ENCODE measurements at places on chromosomes 6 and 20. TPM values are rescaled to one million over a fixed set of nuclear protein-coding genes. Genes with fewer than 3 reads are reported as not detected.

DNA sequence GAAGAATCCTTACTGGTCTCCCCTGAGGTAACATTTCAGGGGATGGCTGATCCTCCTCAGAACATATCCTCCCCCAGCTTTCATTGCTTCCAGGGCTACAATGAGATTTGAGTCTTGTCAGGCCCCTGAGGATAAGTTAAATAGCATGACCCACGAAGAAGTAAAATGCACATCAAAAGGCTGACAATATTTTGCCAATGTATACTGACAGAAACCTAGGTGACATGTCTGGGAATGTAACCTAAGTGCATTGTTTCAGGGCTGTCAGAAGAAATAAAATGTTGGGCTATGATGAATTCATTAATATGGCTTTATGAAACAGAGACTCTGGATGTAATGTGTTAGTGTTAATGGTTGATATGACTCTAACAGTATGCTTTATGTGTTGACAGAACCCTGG is 471.5 kb downstream of the HDGFL1 start:
- no peak overlapping the region for H3K4me3 ChIP-seq
- H3K27ac ChIP-seq: no peak overlapping the region
- DNase-seq: no peak
- no peaks in the 10 kb centered on the region for H3K27me3 ChIP-seq
- H3K36me3 ChIP-seq: no peaks in the 10 kb centered on the region

- no peak overlapping the region for H3K27ac ChIP-seq
- H3K4me1 ChIP-seq: no peaks in the 10 kb centered on the region
- no peak for DNase-seq
- H3K4me3 ChIP-seq: no peak overlapping the region
- no peaks in the 10 kb centered on the region for H3K36me3 ChIP-seq
- H3K27me3 ChIP-seq: no peaks in the 10 kb centered on the region
Measured at GRCh38 chr6:149132336-149132735, 185.2 kb upstream of the TAB2 start.

Gene BCL2L1
- 181 TPM for total RNA-seq

Gene FAXC
- 41.7 TPM for total RNA-seq

DNA sequence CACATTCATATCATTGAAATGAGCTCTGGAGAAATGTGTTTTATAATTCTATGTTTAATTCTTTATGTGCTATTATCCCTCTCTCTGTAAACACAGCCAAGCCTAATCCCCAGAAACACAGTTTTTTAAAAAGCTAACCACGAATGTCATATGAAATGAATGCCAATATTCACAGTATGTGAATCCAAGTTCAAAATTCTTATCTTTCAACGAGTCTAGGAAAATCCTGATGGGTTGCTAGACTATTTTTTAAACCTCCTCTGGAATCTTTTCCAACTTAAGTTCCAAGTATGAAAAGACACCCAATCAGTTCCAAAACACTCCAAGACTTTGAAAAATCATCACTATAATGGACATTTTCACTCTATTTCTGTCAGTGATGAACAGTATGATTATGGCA is 689.3 kb downstream of the HACE1 start:
- H3K4me3 ChIP-seq: no peak overlapping the region
- H3K27ac ChIP-seq: no peak overlapping the region
- no peaks in the 10 kb centered on the region for H3K27me3 ChIP-seq
- no peaks in the 10 kb centered on the region for H3K36me3 ChIP-seq
- no peak for DNase-seq
- no peaks in the 10 kb centered on the region for H3K4me1 ChIP-seq

- H3K36me3 ChIP-seq: no peaks in the 10 kb centered on the region
- no peaks in the 10 kb centered on the region for H3K27me3 ChIP-seq
- DNase-seq: peak; percentile 80
Measured at GRCh38 chr6:106056060-106056745, 29.9 kb upstream of the PRDM1 start.

Data from esophagus muscularis mucosa (tissue), 4 donors.